ENCODE measurements at places on chromosomes 5 and 9. TPM values are rescaled to one million over a fixed set of nuclear protein-coding genes. Genes with fewer than 3 reads are reported as not detected.
A peak's percentile ranks its signal among the peaks of the same experiment; 100 is the strongest.

The ROR2 gene
- total RNA-seq = 36.7 TPM

The COL27A1 gene
- total RNA-seq = 138 TPM

The WNT8A gene
- total RNA-seq = not detected

The TICAM2 gene
- 1.6 TPM for total RNA-seq

The PCDHGA1 gene
- 0.22 TPM for total RNA-seq

The INSL6 gene
- not detected for total RNA-seq

The KIAA0825 gene
- 5.6 TPM for total RNA-seq

The OLFML2A gene
- total RNA-seq = 37.4 TPM

The LURAP1L gene
- 32.7 TPM for total RNA-seq

The GHR gene
- total RNA-seq = 7.9 TPM

The CDX1 gene
- 0.68 TPM for total RNA-seq

The LCN6 gene
- total RNA-seq = not detected

The ARHGEF37 gene
- 9.1 TPM for total RNA-seq

The EQTN gene
- 1.4 TPM for total RNA-seq

The DMRT2 gene
- 0.45 TPM for total RNA-seq

The TBC1D9B gene
- total RNA-seq = 139 TPM

- no peak for DNase-seq
These were observed 151.0 kb upstream of the TBC1D2 start for GRCh38 chr9:98406469-98406868.

- DNase-seq = no peak
These were observed 35.6 kb downstream of the MTX3 start for GRCh38 chr5:79955356-79955895.

GRCh38 chr9:99478469-99479027 is 256.5 kb downstream of the SEC61B start:
- DNase-seq = no peak

DNA sequence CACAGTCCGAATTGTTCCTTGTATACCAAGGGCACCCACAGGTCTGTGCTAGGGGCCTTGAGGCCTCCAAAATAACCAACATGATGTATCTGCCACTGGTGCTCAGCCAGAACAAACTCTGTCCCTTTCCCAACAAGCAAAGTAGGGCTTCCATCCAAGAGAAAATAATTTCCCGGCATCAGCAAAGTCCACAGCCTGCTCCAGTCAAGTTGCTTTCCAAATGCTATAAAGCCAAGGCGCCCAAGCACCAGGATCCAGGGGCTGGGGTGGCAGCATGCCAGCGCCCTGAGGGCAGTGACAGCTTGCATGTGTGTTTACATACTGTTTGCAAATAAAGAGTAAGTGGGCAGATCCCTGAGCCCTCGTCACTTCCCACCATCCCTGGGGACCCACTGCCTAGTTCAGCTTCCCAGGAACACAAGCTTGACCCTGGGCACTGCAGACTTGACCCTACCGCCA is 155.9 kb downstream of the ERCC6L2 start:
- DNase-seq = no peak

GRCh38 chr9:131709771-131710431 is 30.0 kb downstream of the RAPGEF1 start:
- no peak for DNase-seq

- no peak for DNase-seq
These were observed 41.8 kb upstream of the PAM start for GRCh38 chr5:102713278-102713677.

DNA sequence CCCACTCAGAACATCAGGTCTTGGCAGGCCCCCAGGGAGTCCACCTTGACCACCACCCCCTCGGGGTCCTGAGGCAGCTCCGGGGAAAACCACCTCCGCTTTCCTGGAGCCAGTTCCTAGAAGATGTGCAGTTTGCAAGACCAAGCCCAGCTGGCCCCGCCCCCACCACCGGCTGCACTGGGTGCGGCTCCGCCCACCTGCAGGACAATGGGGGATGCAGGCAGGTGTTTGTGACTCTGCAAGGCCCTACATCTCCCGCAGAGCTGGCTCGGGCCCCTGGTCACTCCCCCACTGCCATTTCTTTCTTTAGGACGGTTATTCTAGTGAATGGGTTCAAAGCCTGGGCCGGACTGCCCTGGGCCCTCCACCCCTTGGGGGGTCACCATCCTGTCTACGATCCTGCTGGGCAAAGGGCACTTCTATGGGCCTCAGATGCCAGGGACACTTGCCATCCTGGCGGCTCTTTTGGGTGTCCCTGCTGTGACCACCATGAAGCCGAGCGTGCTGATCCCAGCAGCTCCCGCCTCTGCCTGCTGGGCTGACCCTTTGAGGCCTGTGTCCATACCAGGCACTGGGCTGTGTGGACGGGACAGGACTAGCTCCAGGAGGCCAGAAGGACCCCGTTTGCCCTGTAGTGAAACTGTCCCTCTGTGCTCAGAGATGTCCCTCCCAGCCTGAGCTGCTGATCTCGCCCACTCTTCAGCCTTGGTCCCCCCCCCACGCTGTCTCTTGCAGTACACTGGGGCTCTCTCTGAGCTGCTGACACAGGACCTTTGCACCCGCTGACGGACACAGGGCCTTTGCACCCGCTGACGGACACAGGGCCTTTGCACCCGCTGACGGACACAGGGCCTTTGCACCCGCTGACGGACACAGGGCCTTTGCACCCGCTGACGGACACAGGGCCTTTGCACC is 5.9 kb upstream of the NACC2 start:
- DNase-seq = no peak

- no peak for DNase-seq
These were observed 170.6 kb upstream of the MVB12B start for GRCh38 chr9:126155756-126156664.

GRCh38 chr5:58595952-58596351 is 13.1 kb downstream of the RAB3C start:
- DNase-seq = no peak

DNA sequence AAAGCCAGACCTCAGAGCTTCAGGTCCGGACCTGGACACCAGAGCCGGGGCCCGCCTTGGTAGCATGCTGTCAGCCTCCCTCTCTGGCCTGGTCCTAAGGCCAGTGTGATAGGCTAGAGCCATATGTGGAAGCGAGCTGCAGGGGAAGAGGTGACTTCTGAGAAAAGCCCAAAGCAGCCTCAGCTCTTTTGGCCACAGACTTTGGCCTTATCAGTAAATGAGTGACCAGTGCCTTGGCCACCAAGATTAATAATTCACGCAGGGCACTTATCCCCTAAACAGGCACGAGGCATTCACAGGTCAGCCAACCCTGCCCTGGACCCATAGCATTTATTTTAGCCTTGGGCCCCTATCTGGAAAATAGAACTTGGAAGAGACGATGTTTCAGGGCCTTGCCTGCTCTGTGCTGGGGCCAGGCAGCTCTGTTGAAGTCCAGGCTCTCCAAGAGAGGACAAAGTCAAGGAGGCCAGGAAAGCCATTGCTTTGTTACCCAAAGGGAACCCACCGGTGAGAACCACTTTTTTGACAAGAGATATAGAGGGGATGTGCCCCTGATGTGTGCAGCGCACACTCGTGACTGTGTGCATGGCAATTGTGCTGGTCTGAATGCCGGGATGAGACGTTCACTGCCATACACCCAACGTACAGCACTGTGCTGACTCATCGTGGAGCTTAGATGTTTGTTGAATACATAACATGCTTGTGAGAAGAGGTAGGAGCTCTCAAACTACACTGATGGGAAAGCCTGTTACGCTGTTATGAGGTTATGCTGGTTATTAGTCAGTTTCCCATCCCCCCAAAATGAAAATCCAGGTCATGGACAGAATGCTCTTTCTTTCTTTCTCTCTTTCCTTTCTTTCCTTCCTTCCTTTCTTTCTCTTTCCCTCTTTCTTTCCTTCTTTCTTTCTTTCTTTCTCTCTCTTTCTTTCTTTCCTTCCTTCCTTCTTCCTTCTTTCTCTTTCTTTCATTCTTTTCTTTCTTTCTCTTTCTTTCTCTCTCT is 5.0 kb upstream of the SLC34A1 start:
- no peak for DNase-seq

GRCh38 chr9:34331196-34331595 is 1.8 kb downstream of the NUDT2 start:
- no peak for DNase-seq

- no peak for DNase-seq
These were observed 71.6 kb downstream of the NNT start for GRCh38 chr5:43674536-43674935.

DNA sequence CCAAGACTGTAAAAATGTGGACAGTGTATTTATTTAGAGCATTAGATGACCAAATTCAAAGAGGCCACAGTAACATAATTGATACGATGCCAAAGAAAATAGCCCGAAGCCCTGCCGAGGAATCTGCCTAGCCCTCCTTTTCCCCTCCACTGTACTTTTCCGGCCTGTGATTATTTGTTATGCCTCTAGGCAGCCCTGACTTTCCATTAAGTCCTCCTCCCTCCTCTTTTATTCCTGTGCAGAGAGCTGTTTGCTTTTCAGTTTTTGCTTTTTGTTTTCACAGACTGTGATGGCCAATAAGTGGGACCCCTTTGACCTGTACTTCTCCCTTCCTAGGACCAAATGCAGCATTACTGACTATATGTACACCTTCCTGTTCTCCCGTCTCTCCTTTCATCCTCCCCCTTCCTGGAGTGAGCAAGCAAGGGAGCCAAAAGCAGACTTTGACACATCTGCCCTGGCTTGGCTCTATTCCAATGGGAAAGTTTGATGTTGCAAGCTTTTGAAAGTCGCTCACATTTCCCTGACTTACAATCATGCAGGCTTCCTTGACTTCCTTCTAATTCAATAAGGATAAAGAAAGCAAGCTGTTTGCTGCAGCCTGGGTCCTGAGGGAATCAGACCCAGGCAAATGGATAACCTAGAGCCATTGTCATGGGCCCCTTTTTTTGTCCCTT is 76.1 kb downstream of the NREP start:
- DNase-seq = peak; percentile 38

GRCh38 chr9:99980598-99980997 is 74.1 kb downstream of the STX17 start:
- DNase-seq = no peak

DNA sequence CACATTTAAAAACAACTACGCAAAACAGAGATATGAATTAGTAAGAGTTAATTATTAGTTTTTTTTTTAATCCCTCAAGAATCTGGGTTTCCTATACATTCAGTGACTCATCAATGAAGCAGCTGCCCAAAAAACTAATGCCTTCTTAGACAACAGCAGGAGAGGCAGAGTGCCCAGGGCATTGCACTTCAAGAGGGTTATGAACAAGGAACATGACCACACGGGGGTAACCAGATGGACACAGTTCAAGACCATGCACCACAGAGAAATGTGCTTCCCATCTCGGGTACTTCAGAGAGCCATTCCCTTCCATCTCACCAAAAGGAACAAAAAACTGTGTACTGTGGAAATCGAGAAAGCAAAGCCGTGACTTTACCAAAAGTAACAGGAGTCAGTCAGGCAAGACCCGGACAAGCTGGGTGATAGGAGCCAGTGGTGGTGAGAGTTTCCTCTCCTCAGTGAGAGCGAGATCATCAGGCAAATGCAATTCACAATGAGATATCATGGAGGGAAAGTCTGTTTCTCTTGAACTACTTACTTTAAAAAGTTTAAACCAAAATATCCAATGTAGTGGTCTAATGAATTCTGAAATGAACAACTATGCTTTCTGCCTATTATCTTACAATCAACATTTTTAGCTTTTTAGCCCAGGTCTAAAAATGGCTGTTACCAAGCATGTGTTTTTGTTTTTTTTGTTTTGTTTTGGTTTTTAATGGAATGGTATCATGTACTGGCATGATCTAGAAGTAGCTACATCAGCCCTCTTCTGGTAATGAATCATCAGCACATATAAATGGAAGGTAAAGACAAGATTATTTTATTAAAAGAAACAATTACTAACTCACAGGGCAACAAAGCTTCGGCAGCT is 192.1 kb downstream of the TSSK1B start:
- DNase-seq = no peak

- DNase-seq = no peak
These were observed 1.2 kb downstream of the HOMER1 start for GRCh38 chr5:79512471-79513307.

DNA sequence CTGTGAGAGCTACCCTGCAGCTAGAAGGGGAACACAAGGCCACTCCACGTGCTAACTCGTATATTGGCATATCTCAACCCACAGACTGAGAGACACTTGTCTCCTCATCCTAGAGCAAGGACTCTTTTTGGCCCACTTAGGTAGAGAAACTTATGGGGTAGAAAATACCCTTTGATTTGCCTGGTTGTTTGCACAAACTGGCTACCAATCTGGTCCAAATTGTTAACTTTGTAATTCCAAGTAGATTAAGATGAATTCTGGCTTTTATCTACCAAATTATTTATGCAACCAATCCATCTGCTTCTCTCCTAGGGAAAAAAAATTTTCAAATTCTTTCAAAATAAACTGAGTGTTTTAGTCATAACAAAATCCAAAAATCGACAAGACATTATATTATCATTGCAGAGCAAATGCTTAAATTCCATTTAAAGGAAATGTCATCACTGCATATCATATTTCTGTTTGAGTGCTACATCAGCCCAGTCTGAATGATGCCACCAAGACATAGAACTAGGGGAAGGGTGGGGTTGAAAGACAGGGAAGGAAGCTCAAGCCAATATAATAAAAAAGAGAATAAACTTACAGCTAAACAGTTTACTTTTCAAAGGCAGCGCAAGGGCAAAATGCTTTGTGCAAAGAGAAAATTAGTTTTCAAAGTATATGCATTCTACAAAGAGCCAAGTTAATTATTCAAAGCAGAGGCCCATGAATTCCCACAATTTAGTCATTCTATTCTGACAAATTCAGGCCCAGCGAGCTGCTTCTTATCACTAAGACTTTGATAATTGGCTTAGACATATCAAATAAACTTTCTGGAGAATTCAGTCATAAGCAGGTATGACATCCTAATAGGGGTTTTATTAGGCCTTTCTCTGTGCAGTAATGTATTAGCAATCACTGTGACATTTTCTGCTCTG is 198.0 kb downstream of the CAAP1 start:
- no peak for DNase-seq

DNA sequence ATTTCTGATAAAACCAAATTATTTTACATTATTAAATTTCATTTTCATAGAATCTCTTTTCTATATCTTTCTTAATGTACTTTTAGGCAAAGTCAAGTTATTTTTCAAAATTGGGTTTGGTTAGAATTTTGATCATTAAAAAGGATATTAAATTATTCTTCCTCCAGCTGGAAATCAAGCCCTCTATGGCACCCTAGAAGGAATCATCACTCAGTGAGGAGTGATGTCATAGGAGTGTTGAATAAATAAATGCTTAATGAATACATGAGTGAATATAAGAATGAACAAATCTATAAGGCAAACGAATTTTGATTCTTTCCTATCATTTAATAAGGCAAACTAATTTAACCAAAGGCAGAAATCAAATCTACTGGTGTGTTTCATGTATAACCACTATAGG is 639.9 kb downstream of the PDE4D start:
- no peak for DNase-seq

DNA sequence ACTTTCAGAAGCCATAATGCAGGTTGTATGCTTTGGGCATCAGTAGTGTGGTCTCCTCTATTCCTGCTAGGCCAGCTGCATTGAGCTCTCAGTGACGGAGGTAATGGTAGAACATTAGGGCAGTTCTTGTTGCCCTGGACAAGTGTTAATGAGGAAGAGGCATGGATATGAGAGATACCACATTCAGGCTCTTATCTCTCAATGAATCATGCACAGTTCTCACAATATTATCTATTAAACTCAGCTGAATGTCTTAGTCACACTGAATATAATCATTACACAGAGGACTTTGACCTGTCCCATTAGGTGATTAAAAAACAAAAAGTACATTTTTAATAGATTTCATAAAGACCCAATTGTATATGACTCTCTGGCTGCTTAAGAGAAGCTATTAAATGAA is 76.6 kb upstream of the SSBP2 start:
- no peak for DNase-seq

Data from mesothelial cell of epicardium (in vitro differentiated cells).